ENCODE measurements at places on chromosomes 3 and 15. TPM values are rescaled to one million over a fixed set of nuclear protein-coding genes. Genes with fewer than 3 reads are reported as not detected.

The PPP2R3A gene
- 117 TPM for total RNA-seq

The COL6A5 gene
- not detected for total RNA-seq

The CBLB gene
- total RNA-seq, result 59.4 TPM

The CHCHD6 gene
- 4.8 TPM for total RNA-seq

The STRA6 gene
- total RNA-seq, result 14.2 TPM

The PEAK1 gene
- 77.6 TPM for total RNA-seq

The RNU5B-1 gene
- not detected for total RNA-seq

The FETUB gene
- not detected for total RNA-seq

The RASGRP1 gene
- total RNA-seq, result 2.1 TPM

The SKOR1 gene
- 0.31 TPM for total RNA-seq

DNA sequence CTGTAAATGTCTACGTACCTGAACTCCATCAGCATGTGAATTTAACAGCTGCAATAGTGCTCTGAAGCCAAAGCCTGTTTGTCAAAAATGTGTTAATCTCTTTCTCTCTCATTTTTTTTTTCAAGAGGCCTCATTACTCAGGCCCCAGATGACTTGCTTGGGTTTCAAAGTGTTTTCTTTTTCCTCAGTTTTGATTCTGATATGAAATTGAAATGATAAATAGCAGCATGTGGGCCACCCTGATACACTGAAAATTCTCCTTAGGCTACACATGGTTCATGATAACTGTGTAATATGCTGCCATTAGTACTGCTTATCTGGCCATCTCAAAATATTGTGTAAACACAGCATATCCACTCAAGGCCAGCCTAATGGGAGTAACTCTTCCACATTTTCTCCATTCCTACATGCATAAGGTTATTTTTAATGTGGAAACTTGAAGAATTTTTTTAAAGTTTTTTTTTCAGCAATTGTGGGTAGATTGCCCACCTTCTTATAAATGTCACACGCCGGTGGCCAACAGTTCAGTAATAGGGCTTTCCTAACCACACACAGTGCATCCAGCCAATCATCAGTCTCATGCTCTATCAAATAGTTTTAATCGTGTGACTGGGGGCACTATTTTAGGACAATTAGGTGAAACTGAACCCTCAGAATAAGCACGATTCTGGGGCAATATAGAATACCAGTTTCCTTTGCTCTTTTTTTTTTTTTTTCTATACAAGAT lies 13.1 kb upstream of the DENND4A start:
- no peak for DNase-seq

- peak; percentile 83 for DNase-seq
Observed at GRCh38 chr3:123559040-123559861, 25.6 kb downstream of the HACD2 start.

- DNase-seq, result no peak
Observed at GRCh38 chr3:157650172-157650571, 147.0 kb upstream of the VEPH1 start.

DNA sequence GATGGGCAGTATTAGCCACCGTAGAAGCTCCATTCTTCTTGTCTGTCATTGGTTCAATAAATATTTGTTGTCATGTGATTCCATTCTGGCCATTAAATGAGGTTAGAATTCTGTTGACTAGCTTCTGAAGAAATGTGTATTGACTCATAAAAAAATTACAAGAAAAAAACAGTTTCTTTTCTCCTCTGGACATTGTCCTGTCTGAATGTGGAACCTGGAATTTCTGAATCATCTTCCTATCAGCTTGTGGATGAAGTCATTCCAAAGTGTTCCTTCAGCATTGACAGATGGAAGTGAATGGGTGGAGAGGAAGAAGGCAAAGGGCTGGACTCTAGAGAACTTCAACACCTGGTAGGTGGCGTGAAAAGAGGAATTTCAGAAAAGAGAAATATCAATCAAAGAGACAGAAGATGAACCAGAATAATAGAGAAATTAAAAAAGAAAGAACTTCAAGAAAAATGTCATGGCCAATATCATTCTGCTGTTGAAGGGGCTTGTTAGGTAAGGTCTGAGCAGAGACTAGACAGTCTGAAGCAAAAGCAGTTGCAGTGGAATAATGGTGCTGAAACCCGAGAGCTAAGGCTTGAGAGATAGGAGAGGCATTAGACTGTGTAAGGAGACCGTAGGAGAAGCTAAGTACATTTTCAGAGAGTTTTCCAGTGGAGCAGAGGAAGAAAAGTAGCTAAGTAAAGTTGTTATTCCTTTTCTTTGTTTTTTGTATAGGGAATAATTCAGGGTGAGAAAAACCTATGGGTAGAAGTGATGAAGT lies 806.6 kb downstream of the SQOR start:
- DNase-seq, result peak; percentile 17

GRCh38 chr15:90271459-90272166 lies 6.1 kb downstream of the NGRN start:
- DNase-seq, result no peak

DNA sequence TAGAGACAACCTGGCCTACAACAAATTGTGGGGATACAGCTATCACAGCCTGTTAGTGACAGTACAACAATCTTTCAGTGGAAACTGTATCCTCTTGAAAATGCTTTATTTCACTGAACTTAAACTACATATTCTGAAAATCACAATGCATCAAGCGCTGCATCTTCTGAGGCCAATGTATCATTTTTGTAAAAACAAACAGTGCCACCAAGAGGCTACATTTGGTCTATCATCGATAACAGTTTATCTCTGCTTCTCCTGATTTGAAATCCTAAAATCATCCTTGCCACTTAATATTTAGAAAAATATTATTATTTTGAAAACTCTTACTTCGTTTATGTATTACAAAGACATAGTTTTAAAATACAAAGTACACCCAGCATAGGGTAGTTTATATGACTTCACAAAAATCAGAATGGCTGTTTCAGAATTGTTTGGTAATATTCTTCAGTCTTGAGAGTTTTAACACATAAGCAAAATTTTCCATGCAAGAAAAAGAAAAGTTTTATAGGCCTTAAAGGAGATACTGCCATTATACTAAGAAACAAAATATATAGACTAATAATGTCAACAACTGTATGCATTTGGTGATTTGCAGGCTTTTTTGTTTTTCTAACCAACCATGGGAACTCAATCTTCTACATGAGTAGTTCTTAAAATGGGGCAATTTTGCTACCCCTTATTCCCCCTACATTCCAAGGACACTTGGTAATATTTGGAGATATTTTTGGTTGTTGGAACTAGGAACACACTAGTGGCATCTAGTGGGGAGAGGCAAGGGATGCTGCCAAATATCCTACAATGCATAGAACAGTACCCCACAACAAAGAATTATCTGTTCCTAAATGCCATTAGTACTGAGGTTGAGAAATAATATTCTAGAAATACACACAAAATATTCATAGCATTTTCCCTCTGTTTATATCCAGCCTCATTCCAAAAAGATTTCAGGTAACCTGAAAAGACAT lies 42.3 kb downstream of the WDR72 start:
- DNase-seq, result peak; percentile 35

GRCh38 chr3:128036119-128036518 lies 16.1 kb upstream of the SEC61A1 start:
- no peak for DNase-seq

GRCh38 chr3:139430493-139430892 lies 41.0 kb upstream of the COPB2 start:
- peak; percentile 70 for DNase-seq

DNA sequence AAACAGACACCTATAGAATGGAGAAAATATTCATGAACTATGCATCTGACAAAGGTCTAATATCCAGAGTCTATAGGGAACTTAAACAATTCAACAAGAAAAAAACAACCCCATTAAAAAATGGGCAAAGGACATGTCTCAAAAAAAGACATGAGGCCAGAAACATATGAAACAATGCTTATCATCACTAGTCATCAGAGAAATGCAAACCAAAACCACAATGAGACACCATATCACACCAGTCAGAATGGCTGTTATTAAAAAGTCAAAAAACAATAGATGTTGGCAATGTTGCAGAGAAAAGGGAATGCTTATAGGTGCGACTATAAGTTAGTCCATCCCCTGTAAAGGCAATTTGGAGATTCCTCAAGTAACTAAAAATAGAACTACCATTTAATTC lies 11.4 kb upstream of the HDGFL3 start:
- DNase-seq, result no peak

DNA sequence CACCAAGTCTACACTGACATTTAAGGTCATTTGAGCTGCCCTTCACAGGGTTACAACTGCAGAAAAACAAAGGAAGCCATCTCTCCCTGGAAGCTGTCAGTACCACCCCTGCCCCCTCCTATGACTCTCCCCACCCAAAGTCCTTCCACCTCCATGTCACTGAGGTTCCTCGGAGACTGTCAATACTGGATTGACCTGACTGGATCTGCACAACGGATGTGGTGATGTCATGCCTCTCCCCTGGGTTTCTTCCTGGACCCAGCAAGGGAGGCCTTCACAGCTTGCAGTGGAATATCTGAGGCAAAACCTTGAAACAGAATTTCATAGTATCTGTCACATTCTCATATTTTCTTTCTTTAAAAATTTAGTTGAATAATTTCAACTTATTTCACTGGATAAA lies 153.5 kb downstream of the CLSTN2 start:
- DNase-seq, result no peak

- no peak for DNase-seq
Observed at GRCh38 chr3:3801494-3801841, 2.2 kb downstream of the LRRN1 start.

DNA sequence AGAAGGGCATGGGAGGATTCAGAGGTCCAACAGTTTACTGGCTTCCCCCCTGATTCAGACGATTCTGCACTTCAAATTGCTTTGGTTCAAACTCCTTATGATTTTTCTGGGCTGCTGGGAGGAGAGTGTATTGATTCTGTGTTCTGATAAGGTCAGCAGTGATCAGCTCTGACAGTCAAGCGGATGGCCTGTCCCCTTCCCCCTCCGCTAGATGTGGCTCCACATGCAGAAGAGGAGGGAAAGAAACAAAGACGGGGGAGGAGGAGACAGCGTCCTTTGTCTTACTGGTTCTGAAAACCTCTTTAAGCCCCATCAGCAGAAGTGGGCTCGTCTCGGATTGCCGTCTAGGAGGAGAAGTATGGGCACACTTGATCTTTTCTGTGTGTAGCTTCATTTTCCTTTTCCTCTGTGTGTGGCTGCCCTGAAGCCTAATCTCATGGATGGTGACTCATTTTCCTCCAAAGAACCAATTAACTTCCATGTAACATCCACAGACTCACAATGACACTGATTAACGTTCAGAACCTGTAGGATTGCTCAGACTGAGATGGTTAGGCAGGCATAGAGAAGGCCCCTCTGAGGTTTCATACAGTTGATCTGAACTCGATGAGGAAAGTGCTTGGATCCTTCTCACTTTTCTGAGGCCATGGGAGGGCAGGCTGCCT lies 162.4 kb upstream of the PPP2R3A start:
- DNase-seq, result no peak

- DNase-seq, result peak; percentile 79
Observed at GRCh38 chr15:67915461-67916374, 75.9 kb upstream of the RNU6-1 start.

- DNase-seq, result no peak
Observed at GRCh38 chr3:178318340-178318739, 217.9 kb upstream of the KCNMB2 start.

DNA sequence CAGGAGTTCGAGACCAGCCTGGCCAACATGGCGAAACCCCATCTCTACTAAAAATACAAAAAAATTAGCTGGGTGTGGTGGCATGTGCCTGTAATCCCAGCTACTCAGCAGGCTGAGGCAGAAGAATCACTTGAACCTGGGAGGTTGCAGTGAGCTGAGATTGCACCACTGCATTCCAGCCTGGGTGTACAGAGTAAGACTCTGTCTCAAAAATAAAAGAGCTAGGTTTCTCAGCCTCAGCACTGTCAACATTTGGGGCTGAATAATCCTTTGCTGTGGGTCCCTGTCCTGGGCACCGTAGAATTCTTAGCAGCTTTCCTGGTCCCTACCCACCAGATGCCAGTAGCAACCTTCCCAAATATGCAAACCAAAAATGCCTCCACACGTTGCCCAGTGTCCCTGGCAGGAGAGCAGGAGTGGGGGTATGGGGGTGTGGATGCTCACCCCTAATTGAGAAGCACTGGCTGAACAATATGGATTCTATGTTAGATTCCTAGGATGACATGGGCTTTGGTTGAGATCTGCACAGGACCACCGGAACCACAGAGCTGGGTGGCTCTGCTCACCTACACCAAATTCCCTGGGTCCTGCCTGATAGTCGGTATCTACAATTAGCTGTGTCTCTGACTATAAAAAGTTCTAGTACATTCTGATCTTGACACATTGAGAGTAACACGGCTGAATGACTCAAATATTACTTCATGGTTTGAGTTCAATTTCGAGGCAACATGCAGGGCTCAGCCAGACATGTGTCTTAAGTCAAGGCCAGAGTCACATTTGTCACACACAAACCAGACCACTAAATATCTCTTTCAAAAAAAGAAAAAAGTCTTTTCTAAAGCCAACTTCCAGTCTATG lies 577.0 kb upstream of the MDFIC2 start:
- DNase-seq, result peak; percentile 47

DNA sequence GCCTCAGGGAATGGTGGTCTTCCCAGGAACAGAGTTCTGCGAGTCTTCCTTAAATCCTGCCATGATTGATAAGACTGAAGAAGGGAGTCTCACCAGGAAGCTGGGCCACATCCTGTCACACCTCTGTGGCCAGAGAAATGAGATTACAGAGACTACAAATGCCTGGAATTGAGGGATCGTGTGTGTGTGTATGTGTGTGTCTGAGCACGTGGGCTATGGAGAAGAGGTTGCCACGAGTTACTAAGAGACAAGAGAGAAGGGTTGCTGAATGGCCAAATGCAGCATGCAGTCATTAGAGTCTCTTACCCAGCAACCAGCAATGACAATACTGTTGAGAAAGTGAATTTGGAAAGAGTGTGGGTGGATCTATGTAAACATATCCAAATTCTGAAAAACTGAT lies 443.1 kb downstream of the MFSD1 start:
- DNase-seq, result no peak

DNA sequence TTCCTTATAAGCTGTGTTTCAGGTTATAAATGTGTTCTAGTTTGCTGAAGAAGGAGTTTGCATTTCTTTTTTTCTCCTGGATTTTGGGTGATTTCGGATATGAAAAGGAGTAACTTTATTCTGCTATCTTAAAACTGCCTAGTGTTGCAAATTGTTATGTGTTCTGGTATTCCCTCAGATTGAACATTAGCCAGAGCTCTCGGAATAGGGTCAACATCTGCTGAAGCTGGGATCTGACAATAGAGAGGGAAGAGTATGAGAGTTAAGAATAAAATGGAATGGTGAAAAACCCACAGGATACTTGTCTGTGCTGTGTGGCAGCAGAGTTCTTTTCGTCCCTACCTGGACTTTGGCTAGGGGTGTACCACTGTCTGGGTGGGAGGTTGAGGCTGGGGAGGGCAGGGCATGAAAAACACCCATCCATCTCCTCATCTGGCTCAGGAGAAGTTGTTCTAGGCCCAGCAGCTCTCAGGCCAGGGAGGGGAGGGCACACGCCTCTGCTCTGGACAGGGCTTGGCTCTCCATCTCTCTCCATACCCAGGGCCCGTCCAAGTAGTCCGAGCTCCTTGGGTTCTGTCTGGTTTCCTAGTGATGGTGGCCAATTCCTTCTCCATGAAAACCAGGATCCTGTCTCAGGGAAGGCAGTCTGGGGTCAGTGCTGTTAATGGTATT lies 13.2 kb downstream of the SPSB4 start:
- DNase-seq, result no peak

GRCh38 chr15:81152339-81152738 lies 18.3 kb downstream of the CFAP161 start:
- DNase-seq, result no peak

- DNase-seq, result no peak
Observed at GRCh38 chr3:12629560-12629959, 34.4 kb downstream of the RAF1 start.

GRCh38 chr15:75739791-75740190 lies 27.1 kb upstream of the CSPG4 start:
- no peak for DNase-seq

Data from tongue (tissue), 3 donors.